CD4-positive, alpha-beta T cell treated with Interleukin-10 for 1 hour (primary cell): ENCODE measurements at places on chromosomes 7 and 10.

- peak; percentile 35 for DNase-seq
Observed at GRCh38 chr10:35640474-35640873, 1.6 kb downstream of the FZD8 start.

- peak; percentile 49 for DNase-seq
Observed at GRCh38 chr10:95601116-95601719, 40.0 kb upstream of the SORBS1 start.

DNA sequence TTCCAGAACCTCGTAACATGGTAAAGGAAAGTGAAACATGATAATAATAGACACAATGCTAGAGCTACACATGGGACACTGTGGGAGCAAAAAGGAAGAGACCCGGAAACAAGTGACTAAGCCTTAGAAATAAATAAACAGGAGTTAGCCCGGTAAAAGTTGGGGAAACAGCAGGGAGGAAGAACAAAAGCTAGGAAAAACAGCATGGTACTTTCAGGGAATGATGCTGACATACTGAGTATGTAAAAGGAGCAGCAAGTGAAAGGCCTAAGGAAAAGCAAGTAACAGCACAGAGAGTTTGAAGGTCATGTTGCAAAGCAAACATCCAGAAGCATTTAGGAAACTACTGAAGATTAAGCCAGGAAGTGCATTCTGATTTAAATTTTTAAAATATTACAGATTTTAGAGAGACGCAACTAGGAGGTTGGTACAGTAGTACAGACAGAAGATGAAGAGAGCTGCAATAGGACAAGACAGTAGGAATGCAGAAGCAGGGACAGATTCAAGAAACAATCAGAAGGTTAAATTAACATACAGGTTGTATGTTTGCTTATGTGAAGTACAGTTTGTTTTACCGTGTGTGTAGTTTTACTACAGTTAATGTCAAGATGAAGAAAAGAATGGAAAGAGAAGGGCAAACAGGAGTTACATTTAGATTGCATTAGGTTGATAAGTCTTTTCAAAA is 63.7 kb downstream of the ARHGAP12 start:
- no peak for DNase-seq

GRCh38 chr7:2539031-2539911 is 16.1 kb downstream of the BRAT1 start:
- DNase-seq = no peak

GRCh38 chr7:17109020-17109419 is 189.4 kb upstream of the AHR start:
- no peak for DNase-seq
